Breast epithelium (tissue), 4 donors: ENCODE measurements at places on chromosomes 5 and 9.

GRCh38 chr5:170894665-170895064, 32.8 kb downstream of the RANBP17 start:
- no peak for DNase-seq

DNA sequence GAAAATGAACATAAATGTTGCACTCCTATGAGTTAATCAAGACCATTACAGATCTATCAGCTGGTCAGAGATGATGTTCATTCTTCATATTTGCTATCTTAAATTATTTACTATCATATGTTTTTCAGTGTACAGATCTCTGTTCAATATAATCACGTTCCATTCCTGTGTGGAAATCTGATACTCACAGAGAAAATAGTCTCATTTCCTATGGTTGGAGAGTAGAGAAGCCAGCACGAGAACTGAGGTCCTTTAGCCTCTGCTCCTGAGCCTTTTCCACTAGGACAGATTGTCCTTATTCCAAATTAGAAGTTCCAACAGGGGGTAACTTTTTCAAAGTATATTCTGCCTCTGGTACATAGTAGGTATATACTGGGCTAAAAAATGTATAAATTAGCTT, 29.2 kb downstream of the UGCG start:
- no peak for DNase-seq

- DNase-seq: no peak
These were observed 70.8 kb upstream of the VCAN start for GRCh38 chr5:83400701-83401100.

DNA sequence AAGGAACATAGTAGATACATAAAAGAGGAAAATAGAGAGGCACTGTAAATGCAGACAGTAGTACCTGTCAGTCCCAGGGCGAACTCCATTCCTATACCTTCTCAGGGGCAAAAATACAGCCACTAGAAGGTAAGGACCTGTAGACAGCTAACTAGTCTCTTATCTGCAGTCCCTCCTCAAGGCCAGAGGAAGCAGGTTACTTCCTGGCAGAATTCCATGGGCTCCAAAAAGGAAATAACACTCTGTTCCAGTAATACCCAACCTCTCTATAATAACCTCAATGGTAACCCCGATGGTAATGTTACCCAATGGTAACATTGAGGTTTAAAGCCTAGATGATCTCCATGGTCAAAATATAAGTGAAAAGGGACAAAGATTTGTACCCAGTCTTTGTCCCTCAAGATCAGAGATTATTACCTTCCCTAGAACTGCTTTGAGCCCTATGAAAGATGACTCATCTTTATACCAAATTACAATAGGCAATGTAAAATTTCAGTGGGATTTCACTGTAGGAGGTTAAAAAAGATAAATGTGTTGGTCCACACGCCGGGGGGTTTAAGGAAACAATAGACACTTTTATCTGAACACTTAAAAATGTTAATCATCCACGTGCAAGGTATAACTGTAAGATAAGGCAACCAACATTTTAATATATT, 113.0 kb downstream of the DENND1A start:
- no peak for DNase-seq

DNA sequence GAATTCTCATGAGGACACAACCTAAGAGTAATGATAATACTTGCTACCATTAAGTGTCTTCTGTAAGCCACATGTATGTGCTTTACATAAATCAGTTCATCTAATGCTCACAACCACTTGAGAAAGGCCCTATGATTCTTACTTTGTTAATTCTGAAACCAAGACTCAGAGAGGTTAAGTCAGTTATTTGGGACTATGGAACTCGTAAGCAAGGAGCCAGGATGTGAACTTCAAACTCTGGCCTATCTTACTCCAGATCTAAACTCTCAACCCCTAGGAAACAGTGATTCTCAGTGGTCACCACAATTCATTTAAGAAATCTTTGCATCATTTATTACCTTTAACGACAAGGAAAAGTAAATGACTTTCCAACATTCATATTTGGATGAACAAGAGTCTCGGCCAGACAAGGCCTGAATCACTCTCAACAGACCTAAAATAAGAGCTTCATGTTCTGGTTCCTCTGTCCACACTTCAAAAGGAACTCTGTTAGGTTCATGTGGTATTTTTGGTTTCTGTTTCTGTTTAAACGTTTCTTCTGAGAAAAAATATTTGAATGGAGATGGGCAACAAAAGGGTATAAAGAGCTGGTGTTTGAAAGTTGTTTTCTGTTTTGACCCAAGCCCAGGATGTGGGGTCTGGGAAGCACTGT, 104.8 kb downstream of the LPAR1 start:
- DNase-seq: no peak

- no peak for DNase-seq
These were observed 1291.8 kb upstream of the DMAC1 start for GRCh38 chr9:9091387-9091786.

GRCh38 chr5:40757400-40757799, 1.6 kb upstream of the TTC33 start:
- no peak for DNase-seq

DNA sequence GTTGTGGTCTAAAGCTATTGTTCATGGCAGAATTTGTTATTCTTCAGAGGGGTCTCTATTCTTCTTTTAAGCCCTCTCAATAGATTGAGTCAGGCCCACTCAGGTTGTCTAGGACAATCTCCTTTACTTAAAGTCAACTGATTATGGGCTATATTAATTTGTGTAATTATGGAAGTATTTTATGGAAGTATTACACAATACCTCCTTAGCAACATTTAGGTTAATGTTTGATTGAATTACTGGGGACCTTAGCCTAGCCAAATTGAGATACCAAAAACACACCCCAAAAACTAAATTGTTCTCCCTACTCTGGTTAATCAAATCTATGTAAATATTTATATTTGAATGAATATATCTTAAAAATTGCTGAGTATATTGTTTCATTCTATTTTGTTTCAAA, 347.1 kb upstream of the GRIN3A start:
- no peak for DNase-seq

- DNase-seq: no peak
These were observed 41.1 kb downstream of the ACTBL2 start for GRCh38 chr5:57441557-57441956.

DNA sequence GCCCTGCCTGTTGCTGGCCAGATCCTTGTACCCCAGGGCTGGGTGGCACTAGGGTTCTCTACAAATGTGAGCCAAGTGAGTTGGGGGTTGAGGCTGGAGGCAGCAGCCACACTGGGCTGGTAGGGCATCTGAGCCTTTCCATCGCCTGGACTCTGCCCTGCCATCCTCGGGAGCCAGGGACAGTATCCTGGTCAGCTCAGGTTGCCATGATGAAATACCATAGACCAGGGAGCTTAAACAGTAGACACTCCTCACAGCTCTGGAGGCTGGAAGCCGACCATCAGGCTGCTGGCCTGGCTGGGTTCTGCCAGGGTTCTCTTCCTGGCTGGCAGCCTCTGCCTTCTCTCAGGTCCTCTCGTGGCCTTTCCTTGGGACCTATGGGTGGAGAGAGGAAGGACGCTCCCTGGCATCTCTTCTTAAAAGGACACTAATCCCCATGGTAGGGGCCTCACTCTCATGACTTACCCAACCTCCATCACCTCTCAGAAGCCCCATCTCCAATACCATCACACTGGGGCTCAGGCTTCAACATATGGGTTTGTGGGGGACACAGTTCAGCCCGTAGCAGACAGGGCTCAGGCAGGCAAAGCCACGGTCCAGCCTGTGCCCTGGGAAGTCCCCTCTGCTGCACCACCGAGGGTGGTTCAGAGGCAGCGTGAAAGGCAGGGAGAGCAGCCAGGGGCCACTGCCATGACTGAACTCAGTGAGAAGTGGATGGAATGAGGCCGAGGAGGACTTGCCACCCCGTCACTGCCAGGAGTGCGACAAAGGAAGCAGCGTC, 50.1 kb downstream of the HMCN2 start:
- DNase-seq: no peak

DNA sequence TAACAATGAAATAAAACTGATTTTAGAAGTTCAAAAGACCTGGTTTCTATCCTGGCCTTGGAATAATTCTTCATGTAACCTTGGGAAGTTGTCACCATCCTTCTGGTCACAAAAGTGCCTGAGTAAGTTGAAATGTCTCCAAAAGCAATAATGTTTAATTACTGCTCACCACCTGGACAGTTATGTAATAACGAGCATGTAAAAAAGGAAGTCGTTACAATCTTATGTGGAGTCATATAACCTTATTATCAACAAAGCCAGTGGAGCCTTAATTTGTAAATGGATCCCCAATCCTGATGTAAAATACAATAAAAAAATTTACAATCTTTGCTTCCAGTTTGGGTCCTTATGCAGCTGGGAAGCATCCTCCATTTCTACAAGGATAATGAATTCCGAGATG, 64.2 kb upstream of the GPR151 start:
- DNase-seq: no peak

DNA sequence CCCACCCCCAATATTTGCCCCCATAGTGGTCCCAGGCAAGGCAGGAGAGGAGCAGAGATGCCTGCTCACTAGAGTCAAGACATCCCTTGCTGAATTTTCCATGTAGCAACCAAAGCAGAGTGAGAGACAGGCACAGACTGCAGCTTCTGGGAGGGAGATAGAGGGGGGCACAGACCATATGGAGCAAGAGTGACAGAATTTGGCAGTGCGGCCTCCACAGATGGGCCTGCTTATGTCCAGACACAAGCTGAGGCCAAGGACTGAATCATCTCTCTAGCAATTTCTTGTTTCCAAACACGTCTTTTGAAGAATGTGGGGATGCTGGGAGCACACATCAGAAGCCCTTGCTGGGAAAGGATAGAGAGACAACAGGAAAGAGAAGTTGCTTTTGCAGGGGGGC, 53.0 kb upstream of the ALDH1B1 start:
- DNase-seq: no peak

DNA sequence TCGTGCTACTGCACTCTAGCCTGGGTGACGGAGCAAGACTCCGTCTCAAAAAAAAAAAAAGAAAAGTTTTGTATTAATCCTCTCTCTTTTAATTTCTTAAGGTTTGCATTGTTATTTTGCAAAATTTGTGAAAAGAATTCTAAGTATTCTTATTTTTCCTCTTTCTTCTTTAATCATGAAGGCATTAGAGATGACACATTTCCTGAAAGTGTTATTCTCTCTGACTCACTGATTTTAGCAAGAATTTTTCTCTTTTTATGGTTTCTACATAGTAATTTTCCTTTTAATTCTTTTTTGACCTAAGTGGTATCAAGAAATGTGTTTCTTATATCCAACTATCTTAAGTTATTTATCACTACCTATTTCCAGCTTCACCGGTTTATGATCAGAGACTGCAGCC, 78.0 kb downstream of the NSUN2 start:
- DNase-seq: no peak

GRCh38 chr9:7639471-7639870, 160.1 kb downstream of the DMAC1 start:
- no peak for DNase-seq

- DNase-seq: no peak
These were observed 217.3 kb downstream of the ADAMTS6 start for GRCh38 chr5:65264420-65264819.

- DNase-seq: no peak
These were observed 92.9 kb upstream of the GRHPR start for GRCh38 chr9:37329576-37329975.

DNA sequence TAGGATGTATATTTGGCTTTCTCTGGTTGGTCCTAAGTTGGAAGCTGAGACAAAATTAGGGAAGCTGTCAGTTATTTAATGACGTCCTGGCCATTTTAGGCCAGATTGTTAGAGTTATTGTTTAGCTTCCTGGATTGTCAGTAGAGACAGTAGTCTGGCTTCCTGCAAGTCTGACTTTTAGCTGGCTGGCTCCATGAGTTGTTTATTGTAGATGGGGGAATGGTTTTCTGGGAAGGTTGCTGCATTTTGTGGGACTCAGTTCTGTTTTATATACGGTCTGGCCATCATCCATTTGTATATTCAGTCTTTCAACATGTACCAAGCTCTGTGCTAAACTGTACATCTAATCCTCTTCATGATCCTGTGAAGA, 68.3 kb downstream of the SGCD start:
- no peak for DNase-seq

DNA sequence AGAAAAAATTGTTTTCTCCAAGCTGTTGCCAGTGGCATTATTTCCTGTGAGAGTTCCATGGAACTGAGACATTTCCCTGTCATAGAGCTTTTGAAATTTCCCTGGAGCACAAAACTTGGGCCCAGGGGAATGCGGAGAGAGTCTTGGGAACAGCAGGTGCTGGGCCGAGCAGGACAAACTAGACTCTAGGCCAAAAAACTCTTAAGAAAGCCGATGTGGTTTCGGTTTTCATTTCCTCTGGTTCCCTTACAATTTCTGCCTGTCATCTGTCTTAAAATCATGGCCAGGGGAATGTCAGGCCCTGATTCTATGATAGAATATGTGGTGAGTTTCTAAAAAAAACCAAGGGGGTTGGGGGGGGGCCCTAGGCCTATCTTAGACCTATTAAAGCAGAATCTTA, 4.6 kb downstream of the SLC35A4 start:
- DNase-seq: no peak

DNA sequence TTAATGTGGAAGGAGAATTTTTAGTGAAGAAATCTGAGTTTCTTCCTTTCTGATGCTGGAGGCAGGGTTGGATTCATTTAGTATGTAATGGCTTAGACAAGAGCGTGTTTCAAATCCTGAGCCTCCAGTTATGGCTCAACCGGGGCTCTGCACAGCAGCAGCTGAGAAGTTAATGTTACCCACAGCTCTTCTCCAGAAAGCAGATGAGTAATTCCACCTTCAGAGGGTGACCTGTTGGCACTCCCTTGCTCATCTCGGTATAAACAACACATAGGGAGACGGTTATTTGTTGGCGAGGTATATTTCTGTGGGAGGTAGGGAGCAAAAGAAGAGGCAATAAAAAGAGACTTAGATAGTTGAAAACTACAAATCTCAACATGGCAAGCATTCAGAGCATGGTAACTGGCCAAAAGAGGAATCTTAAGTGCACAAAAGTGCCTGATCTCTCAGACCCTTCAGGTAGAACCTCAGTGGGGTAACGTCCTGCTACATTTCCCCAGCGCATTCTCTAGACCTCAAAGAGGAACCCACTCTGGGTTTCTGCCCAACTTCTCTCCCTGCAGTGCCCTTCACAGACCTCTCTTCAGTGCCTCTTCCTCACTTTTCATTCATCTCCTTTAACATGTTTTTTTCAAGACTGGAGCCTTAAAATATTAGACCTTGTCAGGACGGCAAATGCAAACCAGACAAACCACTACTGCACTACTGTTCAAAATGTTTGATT, 417.5 kb upstream of the ADAMTSL1 start:
- DNase-seq: no peak

GRCh38 chr5:6236858-6237481, 141.4 kb downstream of the MED10 start:
- no peak for DNase-seq

DNA sequence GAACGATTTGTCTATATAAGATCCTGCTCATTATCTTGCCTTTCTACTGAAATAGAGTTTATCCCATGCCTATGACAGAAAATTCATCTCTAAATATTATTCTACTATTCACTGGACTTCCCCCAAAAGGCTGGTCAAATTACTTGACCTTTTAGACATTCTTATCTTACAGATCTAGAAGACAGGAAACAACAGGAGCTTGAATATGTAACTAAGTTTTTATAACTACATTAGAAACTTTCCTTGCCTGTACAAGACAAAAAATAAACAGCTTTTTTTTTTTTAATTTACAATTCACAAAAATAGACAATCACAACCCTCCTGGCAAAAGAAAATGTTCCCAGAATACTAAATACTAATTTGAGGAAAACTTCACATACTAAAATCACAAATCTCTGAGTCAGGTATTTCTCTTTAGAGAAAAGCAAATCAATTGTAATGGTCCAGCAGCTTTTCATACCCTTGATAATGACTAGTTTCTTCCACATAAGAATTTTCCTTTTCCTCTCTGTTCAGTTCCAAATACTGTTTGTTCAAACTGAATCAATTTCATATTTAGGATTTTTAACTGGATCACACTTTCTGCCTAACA, 68.6 kb downstream of the MLLT3 start:
- DNase-seq: no peak
